ENCODE measurements at places on chromosomes 1 and 21.

GRCh38 chr1:172609528-172609927 is 49.4 kb upstream of the FASLG start:
- no peak for DNase-seq

- DNase-seq, result no peak
Measured at GRCh38 chr1:47230692-47231300, 1.2 kb downstream of the TAL1 start.

DNA sequence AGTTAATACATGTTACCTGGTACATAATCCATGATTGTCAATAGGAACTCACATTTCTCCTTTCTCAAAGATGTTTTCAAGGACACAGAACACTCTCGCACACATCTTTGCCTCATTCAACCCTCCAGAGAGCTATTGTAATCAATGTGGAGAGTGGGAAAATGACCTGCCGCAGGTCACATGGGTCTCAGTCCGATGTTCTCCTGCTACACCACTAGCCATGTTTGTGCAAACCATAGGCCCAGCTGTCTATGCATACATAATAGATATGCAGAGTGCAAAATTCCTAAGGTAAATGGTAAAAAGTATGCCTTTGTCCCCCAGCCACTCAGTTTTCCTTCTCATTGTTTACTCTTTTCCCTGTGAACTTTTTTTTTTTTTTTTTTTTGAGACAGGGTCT is 89.2 kb downstream of the ADSS2 start:
- no peak for DNase-seq

DNA sequence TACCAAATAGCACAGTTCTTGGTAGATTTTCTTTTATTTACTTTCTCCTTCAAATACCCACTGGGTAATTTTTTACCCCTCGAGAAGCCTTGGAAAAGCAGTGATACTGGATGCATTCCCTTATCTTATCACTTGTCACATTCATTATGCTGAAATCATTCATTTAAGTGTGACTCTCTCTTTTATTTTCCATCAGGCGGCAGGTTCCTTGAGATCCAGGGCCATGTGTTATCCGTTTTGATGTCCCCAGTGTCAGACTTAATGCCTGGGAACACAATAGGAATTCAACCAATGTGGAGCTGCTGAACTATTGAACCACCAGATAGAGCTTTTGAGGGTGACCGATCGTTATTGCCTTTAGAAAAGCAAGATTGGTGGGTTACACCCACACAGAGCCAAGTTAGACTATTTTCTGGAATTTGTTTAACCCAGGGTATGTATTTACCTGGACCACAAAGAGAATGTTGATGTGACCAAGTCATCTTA is 51.5 kb upstream of the ATP5PO start:
- DNase-seq, result no peak

DNA sequence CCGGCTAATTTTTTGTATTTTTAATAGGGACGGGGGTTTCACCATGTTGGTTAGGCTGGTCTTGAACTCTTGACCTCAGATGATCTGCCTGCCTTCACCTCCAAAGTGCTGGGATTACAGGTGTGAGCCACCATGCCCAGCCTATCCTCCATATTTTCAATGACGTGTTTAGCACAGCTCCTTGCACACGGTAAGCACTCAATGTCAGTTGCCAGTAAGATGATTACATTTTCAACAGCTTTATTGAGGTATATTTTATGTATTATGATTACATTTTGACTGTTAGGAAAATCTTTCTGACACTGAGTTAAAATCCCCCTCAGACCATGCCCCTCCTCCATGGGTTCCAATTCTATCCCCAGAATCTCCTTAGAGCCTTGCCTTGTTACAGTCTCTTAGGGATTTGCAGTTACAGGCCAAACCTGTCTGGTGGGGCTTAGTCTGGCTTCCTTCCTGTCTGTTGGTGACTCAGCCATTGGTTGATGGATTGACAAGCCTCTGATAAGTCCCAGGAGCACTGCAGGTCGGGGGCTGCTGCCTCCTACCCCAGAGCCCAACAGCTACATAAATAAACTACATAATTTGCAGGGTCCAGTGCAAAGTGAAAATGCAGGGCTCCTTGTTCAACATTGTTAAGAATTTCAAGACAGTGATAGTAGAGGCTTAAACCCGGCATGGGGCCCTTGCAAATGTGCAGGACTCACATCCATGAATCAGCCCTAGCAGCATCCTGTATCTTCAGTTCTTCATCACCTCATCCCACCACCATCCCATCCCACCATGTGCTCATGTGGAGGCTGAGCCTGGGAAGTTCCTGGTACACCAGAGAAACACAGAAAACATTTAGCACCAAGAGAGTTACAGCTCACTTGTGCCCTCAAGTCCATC is 23.4 kb downstream of the COA7 start:
- DNase-seq, result peak; percentile 39
